Activated naive CD8-positive, alpha-beta T cell treated with anti-CD3 and anti-CD28 coated beads, Interleukin-2, amount 10 ng/mL, durations not matched to agents 7 days and 5 days (primary cell): ENCODE measurements at places on chromosomes 7 and 10. TPM values are rescaled to one million over a fixed set of nuclear protein-coding genes. Genes with fewer than 3 reads are reported as not detected.
A peak's percentile ranks its signal among the peaks of the same experiment; 100 is the strongest.

DNA sequence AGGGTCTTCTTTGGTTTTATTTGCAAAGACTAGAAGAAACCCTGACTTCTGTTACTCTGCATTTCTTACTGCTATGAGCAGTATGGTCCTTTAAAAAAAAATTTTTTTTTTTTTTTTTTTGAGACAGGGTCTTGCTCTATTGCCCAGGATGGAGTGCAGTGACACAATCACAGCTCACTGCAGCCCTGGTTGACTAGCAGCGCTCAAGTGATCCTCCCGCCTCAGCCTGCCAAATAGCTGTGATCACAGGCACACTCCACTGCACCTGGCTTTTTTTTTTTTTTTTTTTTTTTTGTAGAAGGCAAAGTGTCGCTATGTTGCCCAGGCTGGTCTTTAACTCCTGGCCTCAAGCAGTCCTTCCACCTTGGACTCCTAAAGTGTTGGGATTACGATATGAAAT is 17.4 kb downstream of the CNNM2 start:
- peaks cover 11% of the 10 kb centered on the region for H3K4me1 ChIP-seq
- H3K36me3 ChIP-seq = peaks cover 3% of the 10 kb centered on the region
- no peak overlapping the region for H3K27ac ChIP-seq

Gene SRRM3
- total RNA-seq = not detected

- peaks cover 2% of the 10 kb centered on the region for H3K4me1 ChIP-seq
- H3K27ac ChIP-seq = no peak overlapping the region
- no peak for DNase-seq
- peaks cover 3% of the 10 kb centered on the region for H3K36me3 ChIP-seq
These were observed 58.7 kb downstream of the CREB3L2 start for GRCh38 chr7:137943132-137943551.

- H3K4me1 ChIP-seq = no peaks in the 10 kb centered on the region
- H3K4me3 ChIP-seq = no peak overlapping the region
- no peak overlapping the region for H3K27ac ChIP-seq
- H3K27me3 ChIP-seq = no peaks in the 10 kb centered on the region
- no peak for DNase-seq
- H3K36me3 ChIP-seq = no peaks in the 10 kb centered on the region
These were observed 57.4 kb upstream of the EGFR start for GRCh38 chr7:54961391-54961790.

Gene PDE6C
- total RNA-seq = not detected

Gene GPR26
- total RNA-seq = not detected

GRCh38 chr7:69598081-69598486 is at the start of gene AUTS2:
Gene AUTS2, plus strand, starts transcription at chr7:69598475. Its CDS starts 1,179 bp downstream, at chr7:69599654.
- peaks cover 53% of the 10 kb centered on the region for H3K27me3 ChIP-seq
- no peaks in the 10 kb centered on the region for H3K36me3 ChIP-seq
- peak within 1 kb of the TSS; percentile 87 for H3K4me3 ChIP-seq
- peak; percentile 64 for DNase-seq

- DNase-seq = no peak
- H3K4me1 ChIP-seq = peaks cover 71% of the 10 kb centered on the region
- H3K27me3 ChIP-seq = no peaks in the 10 kb centered on the region
- peak overlapping the region; percentile 70 for H3K4me3 ChIP-seq
- peak overlapping the region; percentile 78 for H3K27ac ChIP-seq
- peaks cover 7% of the 10 kb centered on the region for H3K36me3 ChIP-seq
These were observed 45.1 kb downstream of the PIP4K2A start for GRCh38 chr10:22669163-22669711.
